ENCODE measurements at places on chromosomes 6 and 20. TPM values are rescaled to one million over a fixed set of nuclear protein-coding genes. Genes with fewer than 3 reads are reported as not detected.

- no peak for DNase-seq
Measured at GRCh38 chr6:17381424-17382147, 11.8 kb upstream of the CAP2 start.

GRCh38 chr6:44409207-44409794, 21.8 kb downstream of the CDC5L start:
- DNase-seq = no peak

DNA sequence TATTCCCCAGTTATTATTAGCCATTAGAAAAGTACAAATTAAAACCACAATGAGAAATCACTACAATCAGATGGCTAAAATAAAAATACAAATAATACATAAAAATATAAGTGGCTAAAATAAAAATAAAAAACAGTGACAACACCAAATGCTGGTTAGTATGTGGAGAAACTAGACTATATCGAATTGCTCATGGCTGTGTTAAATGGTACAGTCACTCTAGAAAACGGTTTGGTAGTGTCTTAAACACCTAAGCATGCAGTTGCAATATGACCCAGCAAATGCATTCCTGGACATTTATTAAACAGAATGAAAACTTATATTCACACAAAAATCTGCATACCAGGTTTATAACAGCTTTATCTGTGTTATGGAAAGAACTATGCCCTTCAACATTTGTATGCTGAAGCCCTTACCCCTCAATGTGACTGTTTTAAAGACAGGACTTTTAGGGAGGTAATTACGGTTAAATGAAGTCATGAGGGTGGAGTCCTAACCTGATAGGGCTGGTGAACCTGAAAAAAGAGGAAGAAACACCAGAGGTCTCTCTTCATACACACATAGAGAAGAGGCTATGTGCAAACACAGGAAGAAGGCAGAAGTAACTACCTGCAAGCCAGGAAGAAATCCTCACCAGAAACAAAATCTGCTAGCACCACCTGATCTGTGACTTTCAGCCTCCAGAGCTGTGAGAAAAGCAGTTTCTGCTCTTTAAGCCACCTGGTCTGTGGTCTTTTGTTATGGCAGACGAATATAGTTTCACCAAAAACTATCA, 84.9 kb downstream of the ASCC3 start:
- DNase-seq = no peak

DNA sequence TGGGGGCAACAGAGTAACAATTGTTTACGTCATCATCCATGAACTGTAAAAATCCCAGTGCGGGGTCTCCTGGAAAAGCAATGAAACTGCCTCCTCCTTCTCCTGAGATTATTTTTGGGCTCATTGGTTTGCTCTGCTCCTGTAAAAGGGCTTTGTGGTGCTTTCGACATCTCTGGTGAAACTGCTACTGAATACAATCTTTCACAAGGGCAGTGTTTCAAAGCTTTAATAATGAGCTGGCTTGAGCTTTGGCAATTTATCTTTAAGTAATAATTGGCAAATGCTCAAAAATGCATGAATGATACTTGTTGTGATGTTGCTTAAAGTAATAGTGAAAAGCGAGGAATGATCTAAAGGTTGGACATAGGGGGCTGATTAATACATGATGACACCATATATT, 43.5 kb upstream of the ENPP1 start:
- DNase-seq = no peak

- DNase-seq = no peak
Measured at GRCh38 chr20:16771213-16771612, 23.1 kb downstream of the OTOR start.

The FNDC11 gene
- 0.39 TPM for total RNA-seq

All from lower leg skin (tissue), 4 donors.